ENCODE measurements at places on chromosomes 11 and 22. TPM values are rescaled to one million over a fixed set of nuclear protein-coding genes. Genes with fewer than 3 reads are reported as not detected.

TSGA10IP gene
- total RNA-seq: not detected

OR4S2 gene
- not detected for total RNA-seq

MS4A4E gene
- total RNA-seq: not detected

USP47 gene
- 55.3 TPM for total RNA-seq

CCDC73 gene
- not detected for total RNA-seq

TNNI2 gene
- total RNA-seq: not detected

C22orf15 gene
- 0.38 TPM for total RNA-seq

CDC42BPG gene
- total RNA-seq: 0.13 TPM

TYR gene
- total RNA-seq: not detected

PIK3C2A gene
- total RNA-seq: 36.8 TPM

SYNGR1 gene
- 0.39 TPM for total RNA-seq

OR8D4 gene
- total RNA-seq: not detected

OR52N2 gene
- total RNA-seq: not detected

VSTM5 gene
- total RNA-seq: 0.13 TPM

OR52B2 gene
- not detected for total RNA-seq

PCSK7 gene
- total RNA-seq: 31.1 TPM

DGAT2 gene
- 1.3 TPM for total RNA-seq

TRIM6 gene
- total RNA-seq: 3.9 TPM

NRXN2 gene
- not detected for total RNA-seq

Data from dermis microvascular lymphatic vessel endothelial cell (primary cell).